ENCODE measurements at places on chromosomes 3 and 15.
A peak's percentile ranks its signal among the peaks of the same experiment; 100 is the strongest.

DNA sequence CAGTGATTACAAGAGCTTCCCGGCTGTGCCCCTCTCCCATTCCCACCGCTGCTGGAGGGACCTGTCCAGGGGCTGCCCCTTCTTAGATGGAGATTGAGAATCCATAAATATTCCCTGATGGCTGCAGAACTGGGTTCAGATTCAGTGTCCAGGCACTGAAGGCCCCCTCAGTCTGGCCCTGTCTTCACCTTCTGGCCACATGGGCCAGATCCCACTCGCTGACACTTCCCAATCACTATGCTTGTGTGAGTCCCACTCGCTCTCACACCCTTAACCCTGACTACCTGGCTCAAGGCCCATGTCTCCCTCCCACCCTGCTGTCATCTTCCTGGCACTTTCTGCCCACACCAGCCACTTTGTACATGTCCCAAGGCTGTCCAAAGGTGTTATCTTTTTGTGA, 15.5 kb upstream of the MRPS22 start:
- no peak for DNase-seq

DNA sequence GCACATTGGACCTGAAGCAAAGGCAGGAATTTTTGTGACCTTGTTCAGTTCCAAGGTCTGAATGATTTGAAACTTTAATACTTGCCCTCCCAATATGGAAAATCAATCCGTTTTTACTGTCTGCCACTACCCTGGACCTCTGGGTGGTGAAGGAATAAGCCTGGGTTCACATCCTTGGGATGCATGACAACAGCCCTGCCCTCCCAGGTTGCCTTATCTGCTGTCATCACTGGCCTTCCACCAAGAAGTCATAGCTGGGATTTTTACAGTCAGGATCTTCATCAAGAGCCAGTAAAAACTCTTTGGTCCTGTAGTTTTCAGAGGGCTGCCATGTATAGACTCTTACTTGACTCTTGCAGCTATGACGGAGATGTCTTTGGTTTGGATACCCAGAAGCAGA, 128.6 kb downstream of the MYLK start:
- DNase-seq: no peak

GRCh38 chr15:60510006-60510405, 31.1 kb upstream of the ICE2 start:
- DNase-seq: no peak

- DNase-seq: no peak
Observed at GRCh38 chr3:2921903-2922302, 188.3 kb downstream of the IL5RA start.

- DNase-seq: no peak
Observed at GRCh38 chr3:166527325-166527724, 690.1 kb upstream of the BCHE start.

- DNase-seq: no peak
Observed at GRCh38 chr3:79886204-79886603, 118.4 kb upstream of the ROBO1 start.

GRCh38 chr15:91135201-91136130, 35.4 kb downstream of the SV2B start:
- DNase-seq: no peak

- no peak for DNase-seq
Observed at GRCh38 chr3:56157693-56158362, 310.4 kb downstream of the ERC2 start.

- peak; percentile 81 for DNase-seq
Observed at GRCh38 chr3:15768421-15769255, 29.1 kb downstream of the ANKRD28 start.

DNA sequence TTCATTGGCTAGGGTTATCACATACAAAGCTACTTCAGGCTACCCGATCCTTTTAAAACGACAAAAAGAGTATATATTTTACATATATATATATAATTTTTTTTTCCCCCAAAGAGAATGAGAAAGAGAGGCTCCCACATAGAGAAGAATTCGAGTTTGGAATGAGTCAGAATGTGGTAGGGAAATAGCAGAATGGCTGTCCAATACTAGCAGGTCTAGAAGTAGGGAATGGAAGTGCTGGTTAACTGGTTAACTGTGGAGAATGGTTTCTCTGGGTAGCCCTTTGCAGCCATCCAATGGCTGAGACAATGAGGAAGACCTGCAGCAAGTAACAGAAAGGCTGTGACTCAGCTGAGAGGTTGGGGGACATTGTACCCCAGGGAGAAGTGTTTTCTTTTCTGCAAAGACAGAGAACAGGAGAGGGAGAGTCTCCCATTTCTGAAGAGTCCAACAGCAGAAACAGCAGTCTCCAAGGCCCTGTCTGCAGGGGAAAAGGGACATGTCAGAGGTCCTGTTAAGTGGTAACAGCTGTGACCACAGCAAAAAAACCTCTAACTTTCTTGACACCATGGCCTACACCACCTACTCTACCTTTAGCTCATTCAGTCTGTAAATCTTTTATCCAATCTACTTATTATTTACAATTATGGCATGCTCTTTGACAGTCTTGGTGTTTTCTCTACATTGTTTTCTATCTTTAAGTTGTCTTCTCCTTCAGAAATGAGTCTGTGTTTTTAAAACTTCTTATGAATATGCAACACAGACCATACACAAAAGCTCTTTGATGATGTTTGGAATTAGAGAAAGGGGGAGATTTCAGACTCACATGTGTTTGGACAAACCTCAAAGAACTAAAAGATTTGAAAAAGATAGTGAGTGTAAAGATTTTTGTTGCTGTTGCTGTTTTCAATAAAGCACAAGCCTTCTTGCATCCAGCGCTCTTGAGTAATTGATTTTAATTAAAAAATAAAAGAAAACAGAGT, 116.1 kb upstream of the SLC7A14 start:
- DNase-seq: no peak

GRCh38 chr3:100256731-100257151, 4.1 kb upstream of the TBC1D23 start:
- no peak for DNase-seq

DNA sequence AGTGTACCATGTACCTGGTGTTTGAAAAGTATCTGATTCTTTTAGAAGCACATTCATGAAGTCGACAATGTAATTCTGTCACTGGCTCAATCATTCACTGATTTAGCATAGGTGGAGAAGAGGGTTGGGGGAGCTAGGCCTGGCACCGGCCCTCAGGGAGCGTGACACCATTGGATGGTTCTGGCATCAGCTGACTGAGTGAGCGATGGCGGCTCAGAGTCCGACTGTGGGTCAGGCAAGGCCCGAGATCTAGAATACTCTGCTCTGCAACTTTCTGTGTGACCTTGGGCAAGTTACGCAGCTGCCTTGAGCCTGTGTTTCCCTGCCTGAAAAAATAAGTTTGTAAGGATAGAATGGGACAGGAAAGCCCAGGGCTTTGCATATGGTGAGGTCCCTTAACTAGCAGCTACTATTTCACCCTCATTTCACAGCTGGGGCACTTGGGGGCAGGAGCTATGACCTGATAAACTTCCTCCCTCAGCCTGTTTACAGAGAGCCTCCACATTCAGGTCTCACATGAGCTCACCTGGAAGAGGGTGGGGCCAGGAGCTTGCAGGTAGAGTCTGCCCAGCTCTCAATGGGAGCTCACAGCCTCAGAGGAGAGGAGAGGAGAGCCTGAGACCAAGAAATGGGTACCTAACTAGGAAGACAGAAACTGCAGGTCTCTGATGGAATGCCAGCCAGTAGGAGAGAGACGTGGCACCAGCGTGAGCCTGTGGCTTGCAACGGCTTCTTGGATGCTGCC, 153.7 kb upstream of the TLE3 start:
- no peak for DNase-seq

GRCh38 chr3:131107637-131108433, 81.2 kb downstream of the NEK11 start:
- DNase-seq: no peak

GRCh38 chr3:23913873-23914743, 2.7 kb downstream of the NKIRAS1 start:
- DNase-seq: no peak

- DNase-seq: no peak
Observed at GRCh38 chr3:181326637-181327223, 337.2 kb upstream of the DNAJC19 start.

DNA sequence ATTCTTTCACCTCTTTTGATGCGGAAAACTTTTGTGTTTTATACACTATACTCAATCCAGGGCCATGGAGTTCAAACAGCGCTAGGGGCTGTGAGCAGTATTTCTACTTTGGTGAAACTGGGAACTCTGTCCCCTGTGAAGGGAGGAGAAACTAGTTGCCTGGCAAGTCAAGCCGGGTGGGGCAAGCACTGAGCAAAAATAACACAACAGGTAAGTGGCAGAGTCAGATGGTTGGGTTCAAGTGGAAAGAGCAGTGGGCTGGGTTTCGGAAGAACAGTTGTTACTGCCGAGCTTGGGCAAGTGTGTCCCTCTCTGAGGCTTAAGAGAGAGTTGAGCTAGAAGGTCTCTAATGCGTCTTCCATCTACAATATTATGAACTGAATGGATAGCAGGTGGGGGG, 59.7 kb upstream of the ROPN1 start:
- no peak for DNase-seq

DNA sequence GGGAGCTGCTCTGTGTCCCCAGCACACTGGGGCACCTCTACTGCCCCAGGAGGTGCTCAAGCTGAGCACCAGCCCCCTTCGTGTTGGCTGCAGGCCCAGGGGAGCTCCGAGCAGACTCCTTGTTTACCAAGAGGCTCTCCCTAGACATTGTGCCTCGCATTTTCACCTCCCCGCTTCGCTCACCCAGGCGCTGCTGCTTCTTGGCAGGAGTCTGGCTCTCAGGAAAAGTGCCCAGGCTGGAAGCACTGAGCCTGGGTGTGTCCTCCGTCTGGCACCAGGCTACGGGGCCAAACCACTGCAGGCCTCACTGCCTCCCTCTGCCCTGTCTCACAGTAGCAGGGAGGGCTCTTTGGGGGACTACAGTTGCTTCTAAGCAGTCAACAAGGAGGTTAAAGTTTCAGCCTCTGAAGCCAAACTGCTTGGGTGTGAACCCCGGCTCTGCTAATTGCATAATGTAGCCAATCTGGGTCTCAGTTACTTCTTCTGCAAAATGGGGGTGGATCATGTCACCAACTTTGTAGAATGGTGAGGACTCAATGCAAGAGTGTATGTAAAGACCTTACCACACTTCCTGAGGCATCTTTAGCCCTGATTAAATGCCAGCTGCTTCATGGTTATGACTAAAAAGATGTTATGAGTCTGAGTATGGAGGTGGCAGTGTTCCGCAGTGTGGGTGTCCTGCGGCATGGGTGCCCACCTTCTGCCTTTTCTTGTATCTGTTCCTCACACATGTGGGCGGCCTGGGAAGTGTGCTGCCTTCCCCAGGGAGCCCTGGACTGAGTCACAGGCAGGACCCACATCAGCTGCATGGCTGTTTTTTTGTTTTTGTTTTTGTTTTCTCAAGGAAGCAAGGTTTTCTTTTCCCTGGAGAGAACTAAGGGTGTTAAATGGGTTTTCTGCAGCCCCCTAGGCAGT, 88.9 kb downstream of the CLSTN2 start:
- no peak for DNase-seq

DNA sequence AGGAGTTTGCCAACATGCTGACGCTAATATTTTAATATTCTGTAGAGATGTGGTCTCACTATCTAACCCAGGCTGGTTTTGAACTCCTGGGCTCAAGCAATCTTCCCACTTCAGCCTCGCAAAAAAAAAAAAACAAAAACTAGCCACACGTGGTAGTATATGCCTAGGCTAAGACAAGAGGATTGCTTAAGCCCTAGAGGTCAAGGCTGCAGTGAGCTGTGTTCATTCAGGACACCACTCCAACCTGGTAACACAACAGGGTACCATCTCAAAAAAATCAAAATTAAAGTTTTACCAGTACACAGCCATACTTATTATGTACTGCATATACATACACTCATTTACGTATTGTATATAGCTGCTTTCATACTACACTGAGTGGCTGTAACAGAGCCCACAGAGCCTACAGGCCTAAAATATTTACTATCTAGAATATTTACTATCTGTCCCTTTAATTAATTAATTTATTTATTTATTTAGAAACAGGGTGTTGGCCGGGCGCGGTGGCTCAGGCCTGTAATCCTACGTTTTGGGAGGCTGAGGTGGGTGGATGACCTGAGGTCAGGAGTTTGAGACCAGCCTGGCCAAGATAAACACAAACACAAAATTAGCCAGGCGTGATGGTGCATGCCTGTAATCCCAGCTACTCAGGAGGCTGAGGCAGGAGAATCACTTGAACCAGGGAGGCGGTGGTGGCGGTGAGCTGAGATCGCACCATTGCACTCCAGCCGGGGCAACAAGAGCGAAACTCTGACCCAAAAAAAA, 23.2 kb downstream of the SMARCC1 start:
- no peak for DNase-seq

- no peak for DNase-seq
Observed at GRCh38 chr15:74451861-74452835, 8.8 kb downstream of the UBL7 start.

DNA sequence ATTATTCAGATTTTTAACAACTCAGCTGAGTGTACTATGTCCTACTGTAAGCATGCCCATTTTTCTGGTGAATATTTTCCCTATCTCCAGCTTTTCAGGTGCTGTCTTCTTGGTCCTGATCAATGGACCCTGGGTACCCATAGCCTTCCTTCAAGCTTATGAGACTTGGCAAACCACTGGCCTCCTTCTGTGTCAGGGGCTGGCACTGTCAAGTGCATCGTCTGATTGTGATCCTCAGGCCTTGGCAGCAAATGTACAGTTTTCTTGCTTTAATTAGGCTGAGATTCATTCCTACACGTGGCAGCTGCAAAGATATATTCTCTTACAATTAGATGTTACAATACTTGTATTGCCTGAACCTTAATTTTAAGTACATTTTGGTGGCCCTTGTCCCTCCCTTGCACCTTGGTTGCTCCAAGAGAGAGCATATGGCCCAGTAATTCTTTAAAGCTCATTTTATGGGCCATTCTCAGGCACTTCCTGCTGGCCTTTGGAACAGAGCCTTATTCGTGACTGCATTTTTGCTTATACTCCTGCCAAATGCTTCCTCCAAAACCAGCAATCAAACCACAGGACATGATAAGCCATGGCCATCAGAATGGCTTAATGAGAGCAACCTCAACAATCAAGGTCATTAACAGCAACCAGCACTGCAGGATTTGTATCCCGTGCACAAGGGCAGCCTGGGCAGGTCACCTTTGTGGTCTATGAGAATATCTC, 179.9 kb downstream of the CNTN6 start:
- DNase-seq: no peak

DNA sequence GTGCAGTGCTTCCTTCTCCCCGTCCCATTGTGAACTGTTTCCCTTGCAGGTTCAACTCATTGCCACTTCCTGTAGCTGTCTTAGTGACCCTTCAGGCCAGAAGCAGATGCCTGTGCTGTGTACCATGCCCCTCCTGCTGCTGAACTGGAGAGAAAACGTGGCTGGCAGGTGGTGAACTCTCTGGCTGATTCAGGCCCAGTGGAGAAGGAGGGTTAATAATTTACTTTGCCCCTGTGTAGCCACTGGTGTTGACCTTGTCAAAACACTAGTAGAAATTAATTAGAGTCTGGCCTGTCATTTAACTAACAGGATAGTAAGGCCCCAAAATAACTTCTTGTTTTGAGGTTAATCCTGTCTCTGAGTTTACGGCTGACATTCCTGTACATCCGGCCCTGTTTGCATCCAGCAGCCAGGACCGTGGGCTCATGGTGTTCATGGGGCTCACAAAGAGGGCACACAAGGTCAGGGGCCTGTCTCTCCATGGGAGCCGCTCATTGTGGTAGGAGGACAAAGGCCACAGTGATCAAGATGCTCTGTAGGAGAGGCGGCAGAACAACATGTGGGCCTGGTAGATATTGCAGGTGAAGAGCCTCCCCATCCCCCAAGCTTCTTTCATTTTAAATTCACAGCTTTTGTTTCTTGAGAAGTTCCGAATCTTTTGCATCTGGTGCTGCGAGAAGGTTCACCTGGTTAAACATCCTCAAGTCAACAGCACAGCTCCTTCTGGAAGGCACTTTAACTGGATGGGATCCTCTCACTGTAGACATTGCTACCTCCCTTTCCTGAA, 101.6 kb downstream of the CGNL1 start:
- DNase-seq: no peak
